ENCODE measurements at places on chromosomes 12 and 14.

DNA sequence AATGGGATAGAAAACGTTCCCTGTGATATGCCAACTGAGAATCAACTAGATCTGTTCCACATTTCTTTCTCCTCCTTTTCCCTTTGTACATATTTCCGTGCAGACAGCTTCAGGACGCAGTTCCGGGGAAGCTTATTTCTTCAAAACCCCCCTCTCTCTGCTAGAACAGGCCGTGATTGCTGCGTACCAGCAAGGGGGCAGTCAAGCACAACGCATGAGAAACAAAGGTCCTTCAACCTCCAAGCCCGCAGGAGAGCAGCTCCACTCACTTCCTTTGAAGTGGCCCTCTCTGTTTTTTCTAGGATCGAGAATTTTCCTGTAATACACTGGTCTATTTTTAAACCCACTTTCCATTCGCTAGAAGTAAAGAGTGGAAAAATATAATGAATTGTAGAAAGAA lies 80.8 kb downstream of the ZNF664 start:
- DNase-seq = peak; percentile 88

DNA sequence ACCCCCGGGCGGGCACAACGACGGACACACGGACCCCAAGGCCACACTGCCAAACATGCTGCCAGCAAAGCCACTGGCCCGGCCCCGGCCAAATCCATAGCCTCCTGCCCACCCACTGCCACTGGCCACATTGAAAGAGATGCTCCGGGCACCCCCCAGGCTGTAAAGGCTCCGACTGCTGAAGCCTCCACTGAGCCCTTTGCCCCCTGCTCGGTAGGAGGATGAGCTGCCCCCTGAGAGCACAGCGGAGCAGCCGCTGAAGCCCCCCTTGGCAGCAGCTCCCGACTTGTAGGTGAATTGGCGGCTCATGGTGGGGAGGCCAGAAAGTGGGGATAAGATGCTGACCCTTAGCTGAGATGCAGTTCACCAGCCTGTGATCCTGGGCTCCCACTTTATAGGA lies at the start of gene KRT73:
KRT73 (minus strand) TSS at position 344 of the 400 bp plus-strand sequence; CDS start at position 309, 35 bp downstream.
- DNase-seq = no peak

DNA sequence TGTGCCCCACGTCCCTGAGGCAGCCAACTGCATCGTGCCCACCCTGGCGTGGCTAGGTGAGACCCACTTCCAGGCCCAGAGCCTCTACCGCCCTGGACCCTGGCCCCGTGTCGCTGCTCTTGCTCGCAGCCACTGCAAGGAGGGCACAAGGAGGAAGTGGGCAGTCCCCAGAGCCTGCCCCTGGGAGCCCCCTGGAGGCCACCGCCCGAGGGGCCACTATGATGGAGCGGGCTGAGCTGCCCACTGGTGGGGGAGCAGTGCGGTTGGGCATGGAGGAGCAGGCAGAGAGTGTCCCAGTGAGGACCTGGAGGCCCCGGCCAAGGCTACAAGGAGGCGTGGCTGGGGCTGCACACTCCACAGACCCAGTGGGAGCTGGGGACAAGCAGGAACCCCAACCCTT lies 323.6 kb downstream of the PCNX1 start:
- peak; percentile 22 for DNase-seq

GRCh38 chr14:104528496-104528895 lies 51.1 kb upstream of the C14orf180 start:
- DNase-seq = no peak

DNA sequence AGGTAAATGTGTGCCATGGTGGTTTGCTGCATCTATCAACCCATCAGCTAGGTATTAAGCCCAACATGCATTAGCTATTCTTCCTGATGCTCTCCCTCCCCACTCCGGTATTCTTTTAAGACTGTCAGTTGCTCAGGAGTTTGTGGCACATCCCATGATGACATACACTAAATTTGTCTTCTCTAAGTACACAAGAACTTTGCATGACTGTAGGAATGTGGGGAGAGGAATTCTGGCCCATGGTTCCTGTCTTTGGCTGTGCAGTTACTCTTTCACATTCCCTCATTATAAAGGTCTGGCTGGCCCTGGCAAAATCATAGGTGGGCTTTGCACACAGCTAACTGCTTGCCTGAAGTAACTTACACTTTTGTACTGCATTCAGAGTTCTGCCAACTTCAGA lies 30.3 kb downstream of the HMGA2 start:
- DNase-seq = no peak

DNA sequence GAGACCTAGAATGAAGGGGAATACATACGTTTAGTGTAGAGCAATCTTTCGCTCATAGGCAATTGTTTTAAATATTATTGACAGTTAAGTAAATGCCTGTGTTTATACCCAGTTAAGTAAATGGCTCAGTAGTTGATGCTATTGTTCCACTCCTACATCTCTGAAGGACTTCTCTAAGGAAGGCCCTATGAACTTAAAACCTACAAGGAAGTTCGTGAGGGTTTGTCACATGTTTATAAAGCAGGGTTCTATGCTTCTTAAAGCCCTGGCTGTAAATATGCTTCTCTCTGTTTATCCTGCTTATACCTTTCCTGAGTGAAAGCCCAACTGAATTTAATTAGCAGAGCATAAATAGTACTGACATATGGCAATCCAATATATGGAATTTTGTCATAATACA lies 282.1 kb upstream of the NPAS3 start:
- DNase-seq = no peak

DNA sequence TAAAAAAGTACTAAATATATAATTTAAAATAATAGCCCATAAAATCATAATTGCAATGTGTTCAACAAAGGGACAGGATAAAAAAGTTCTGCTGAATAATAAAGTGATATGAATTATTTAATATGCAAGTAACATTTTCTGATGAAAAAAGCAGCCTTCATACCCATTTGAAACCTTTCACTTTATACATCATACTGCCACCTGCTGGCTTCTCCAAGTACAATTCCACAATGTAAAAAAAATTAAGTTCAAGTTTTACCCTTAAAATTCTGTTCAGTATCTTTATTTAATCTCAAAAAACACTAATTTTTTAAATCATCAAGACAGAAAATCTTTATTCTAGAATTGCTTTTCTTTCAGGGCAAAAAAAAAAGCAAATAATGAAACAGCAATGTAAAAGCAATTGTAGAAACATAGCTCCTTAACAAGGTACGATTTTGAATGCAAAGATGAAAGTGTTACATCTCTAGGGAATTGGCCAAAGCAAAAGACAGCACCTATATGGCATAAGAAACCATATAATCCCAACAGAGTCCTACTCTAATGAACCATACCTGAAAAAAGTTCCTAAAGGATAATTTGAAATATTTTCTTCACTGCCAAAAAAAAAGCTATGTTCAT lies 15.0 kb downstream of the MDM1 start:
- peak; percentile 61 for DNase-seq

- no peak for DNase-seq
Observed at GRCh38 chr14:53103636-53104340, 49.3 kb downstream of the DDHD1 start.

GRCh38 chr12:80567401-80567800 lies 123.4 kb downstream of the PTPRQ start:
- DNase-seq = no peak

GRCh38 chr14:45531022-45531421 lies 278.0 kb upstream of the MIS18BP1 start:
- no peak for DNase-seq

- no peak for DNase-seq
Observed at GRCh38 chr12:89993632-89994031, 285.0 kb upstream of the ATP2B1 start.

GRCh38 chr12:102921240-102921639 lies 4.2 kb upstream of the PAH start:
- DNase-seq = no peak
